ENCODE measurements at places on chromosomes 2 and 18.

GRCh38 chr2:192197357-192197756, 2.6 kb upstream of the TMEFF2 start:
- no peak for DNase-seq

DNA sequence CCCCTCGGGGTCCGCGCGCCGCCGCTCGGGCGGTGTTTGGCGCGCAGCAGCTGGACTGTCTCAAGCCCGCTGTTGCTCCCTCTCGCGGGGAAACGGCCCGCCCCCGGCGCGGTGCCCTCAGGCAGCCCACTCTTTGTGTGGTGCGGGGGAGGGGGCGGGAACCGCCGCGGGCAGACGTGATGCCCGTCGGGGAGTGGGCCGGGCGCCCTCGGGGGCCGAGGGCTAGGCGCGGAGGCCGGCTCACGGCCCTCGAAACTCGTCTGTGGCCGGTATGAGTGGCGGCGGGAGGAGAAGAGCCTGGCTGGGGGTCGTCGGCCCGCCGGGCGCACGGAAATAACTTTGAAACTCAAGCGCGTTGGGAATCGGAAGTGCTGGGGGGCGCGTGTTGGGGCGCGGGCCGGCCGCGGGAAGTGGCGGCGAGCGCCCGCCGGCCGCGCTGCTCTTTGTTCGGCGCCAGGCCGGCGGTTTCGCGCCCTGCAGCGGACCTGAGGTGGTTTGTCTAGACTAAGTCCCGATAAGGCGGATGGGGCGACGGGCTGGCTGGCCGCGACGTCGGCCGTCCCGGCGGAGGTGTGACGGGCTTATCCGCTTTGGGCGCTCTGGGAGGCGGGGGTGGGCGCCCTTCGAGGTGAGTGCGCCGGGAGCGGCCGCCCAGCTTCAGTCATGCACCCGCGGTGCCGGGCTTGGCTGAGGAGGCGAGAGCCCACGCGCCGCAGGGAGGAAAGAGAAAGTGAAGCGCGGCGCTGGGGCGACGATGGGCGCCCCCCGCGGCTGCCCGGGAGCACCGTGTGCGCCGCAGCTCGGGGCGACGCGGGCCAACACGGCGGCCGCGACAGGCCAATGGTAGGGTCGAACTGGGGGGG, 679 bp downstream of the PTMA start:
- DNase-seq: peak; percentile 35

GRCh38 chr2:8547284-8548064, 134.4 kb upstream of the ID2 start:
- no peak for DNase-seq

DNA sequence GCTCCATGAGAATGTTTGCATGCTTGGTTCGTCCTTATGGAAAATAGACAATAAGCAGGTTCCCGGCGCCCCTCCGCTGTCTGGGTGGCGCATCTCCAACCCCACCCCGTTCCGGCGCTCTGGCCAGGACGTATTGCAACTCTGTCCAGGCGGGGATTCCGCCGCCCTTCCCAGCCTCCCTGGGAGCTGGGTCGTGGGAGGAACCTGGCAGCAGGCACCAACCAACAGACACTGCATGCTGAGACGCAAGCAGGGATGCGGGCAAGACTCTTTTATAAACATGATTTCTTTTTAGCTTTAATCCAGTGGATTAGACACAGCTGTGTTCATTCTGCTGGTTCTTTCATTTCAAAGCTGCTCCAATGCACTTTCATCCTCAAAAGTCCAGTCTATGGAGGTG, 240.2 kb downstream of the SH3BP4 start:
- peak; percentile 12 for DNase-seq

GRCh38 chr2:233833345-233833744, 21.0 kb downstream of the HJURP start:
- no peak for DNase-seq

GRCh38 chr2:128681507-128681906, 362.8 kb upstream of the HS6ST1 start:
- DNase-seq: no peak

DNA sequence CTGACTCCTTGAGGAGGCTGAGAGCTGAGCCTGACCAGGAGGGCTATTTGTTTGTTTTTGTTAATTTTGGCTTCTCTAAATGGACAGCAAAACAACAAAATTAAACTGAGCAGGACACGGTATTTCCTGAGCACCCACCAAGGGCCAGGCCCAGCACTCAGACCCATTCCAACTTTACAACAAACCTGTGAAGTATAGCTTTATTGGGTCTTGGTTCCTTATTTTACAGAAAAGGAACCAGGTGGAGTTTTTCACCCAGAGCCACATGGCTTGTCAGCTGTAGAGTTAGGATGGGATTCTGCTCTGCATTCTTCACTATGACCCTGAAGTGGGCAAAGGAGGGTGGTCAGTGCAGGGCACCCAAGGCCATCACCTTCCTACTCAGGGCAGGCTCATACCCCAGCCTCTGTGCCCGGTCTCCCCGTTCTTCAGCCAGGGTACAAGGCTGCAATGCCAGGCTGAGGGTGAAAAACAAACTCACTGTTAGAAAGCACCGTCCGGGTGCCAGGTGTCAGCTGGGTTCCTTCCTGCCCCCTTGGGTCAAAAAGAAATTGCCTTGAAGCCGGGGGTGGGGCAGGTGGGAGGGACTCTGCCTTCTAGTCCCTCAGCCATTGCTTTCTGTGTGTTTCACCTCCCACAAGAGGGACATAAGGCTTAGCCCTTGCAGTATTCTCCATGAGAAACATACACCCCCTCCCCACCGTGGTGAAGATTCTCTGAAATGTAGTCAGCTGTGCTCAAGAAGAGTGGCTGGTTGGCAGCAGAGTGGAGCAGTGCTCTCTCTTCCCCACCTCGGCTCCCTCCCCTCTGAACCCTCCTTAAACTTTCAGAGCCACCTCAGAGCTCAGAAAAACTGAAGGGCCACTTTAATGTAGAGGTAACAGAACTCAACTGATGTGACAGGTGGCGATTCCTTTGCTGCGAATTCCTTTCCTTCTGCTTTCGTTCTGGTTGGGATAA, 2.2 kb downstream of the PSD4 start:
- DNase-seq: no peak

DNA sequence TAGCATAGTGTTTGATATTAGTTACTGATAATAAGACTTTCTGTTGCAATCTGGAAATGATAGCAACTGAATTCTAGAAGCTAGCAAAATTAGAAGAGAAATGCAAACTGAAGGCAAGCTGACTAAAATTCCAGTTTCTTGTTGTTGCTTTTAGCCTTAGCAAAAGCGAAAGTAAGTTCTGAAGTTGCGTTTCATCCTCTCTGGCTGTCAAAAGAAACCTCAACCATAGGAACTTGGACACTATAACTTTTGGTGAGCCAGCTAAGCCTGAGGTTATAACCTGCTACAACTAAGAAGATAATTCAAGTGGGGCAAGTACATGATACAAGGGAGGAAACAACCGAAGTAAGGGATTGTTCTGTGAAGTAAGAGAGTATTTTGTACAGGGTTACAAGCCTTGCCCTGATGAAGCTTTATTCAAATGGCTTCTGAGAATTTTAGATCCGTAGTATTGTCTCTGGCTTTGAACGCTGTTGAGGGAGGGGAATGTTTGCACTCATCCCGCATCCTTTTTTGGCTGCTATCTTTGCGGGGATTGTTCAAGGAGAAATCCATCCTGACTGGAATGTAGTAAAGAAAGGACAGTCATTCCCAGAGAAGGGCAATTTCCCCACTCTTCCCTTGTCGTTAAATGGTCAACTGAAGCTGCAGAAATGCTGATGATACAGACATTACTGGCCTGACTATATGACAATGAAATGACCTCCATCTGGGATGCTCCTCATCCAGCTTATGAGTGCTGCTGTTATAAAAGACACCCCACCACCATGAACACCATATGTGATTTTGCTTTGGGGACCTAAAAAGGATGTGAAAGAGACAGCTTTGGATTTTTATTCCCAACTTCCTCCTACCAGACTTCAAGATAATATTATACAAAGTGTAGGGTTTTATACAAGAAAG, 7.0 kb upstream of the TMX3 start:
- DNase-seq: no peak

DNA sequence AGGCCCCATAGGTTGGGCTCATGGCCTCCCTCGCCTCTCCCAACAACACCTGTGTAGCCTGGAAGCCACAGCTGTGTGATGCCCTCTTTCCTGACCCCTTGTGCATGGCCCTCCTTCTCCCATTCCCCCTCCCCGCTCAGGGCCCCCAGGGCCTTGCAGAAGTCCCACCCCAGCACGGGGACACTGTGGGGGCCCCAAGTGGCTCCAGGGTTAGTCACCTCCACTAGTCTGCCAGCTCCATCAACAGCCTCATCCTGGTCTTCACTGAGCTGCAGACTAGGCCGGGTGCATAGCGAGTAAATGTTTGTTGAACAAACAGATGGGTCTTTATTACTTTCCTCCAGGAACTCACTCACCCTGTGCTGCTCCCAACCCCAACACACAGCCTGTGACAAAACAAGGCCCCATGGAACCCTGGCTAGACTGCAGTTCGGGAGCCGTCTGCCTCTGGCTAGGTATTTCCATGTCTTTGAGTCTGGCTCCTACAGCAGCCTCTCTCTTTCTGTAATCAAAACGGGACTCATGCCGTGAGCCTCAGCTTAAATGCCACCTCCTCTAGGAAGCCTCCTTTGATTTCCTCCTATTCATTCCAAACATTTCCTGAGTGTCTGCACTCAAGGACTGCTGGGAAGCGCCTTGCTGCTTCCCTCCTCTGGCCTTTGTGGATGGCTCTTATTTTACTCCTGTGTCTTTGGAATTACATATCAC, 109.9 kb upstream of the ID2 start:
- no peak for DNase-seq

DNA sequence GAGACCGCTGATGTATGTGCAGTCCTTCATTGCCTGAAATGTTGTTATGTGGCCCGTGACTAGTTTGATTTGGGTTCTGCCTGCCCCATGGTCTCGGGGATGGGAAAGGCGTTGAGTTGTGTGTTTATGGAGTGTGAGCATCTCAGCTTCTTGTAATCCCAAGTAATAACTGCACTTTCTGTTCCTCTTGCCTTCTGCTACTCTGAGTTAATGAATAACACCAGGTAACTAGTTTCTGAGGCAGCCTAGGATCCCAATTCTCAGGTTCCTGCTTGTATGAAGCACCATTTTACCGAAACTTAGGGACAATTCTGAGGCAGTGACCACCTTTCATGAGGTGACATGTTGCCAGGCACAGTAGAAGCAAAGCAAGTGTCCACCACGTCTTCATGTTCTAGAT, 170.0 kb downstream of the ALK start:
- DNase-seq: no peak

DNA sequence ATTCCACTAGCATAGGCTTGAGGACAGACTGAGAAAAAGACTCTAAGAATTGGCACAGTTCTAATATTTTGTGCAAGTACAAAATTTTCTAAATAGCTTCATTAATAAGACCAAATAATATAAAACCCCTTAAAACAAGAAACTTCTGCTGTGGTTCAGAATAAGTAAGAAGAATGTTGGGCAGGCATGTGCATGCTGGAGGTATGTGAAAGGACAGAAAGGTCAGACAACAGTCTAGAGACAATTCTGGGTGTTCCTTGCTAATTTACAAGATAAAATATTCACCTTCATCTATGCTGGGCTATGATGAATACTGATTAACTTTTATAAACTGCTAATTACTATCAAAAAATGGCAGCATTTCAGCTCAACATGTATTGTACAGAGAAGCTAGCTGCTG, 14.9 kb downstream of the CEBPZOS start:
- no peak for DNase-seq

- peak; percentile 43 for DNase-seq
These were observed 1.6 kb upstream of the LPIN1 start for GRCh38 chr2:11744631-11745394.

DNA sequence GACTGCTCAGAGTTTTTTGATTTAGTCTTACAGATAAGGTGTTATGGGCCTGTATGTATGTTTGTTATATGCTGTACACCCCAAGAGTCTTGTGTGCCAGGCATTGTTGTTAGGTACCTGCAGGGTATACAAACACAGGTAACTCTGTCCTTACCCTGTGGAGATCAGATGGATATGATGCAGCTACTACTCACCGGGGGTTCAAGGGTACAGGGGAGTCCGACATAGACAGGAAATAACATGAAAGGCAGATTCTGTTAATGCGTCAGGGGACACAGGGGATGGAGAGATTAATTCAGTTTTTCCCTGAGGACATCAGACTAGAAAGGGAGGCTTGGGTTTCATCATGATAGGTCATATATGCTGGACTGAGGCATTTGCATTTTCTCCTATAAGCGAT, 31.3 kb downstream of the TRAK2 start:
- no peak for DNase-seq

GRCh38 chr2:65381607-65382051, 50.8 kb downstream of the SPRED2 start:
- no peak for DNase-seq

DNA sequence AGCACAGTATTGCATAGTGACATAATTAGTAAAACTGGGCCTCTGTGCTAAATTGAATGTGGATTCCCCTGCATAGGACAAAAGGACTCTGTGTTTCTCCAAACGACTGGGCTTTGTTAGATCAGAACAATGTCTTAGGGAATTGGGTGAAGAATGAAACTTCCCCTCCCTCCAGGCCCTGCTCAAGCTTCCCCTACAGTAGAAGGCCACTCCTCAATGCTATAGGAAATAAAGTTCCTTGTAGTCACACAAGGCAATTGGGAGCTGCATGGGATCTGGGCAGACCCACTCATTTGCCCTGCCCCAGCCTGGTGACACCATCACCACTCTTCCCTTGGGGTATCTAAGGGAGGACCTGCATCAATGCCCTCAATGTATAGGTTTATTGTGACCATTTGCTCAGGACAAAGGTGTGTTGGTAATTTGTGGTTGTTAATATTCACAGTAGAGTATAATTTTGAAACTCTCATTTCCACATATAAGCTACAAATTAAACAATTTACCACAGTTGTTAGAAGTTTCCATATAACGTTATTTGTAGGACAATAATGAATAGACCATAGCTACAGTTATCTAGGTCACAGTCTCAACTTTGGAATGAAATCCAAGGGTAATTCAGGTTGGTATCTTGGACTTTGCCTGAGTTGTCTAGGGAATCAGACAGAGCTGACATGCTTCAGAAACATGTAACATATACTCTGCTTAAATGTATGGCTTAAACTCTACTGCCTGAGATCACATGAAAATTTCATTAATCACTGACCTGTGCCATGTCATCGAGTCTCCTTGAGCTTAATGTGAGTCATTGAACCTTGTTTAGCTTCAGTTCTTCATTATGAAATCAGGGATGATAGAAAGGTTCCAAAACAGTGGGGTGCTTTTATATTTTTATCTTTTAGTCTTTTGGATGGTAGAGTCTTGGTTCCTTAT, 64.8 kb upstream of the DARS1 start:
- no peak for DNase-seq

DNA sequence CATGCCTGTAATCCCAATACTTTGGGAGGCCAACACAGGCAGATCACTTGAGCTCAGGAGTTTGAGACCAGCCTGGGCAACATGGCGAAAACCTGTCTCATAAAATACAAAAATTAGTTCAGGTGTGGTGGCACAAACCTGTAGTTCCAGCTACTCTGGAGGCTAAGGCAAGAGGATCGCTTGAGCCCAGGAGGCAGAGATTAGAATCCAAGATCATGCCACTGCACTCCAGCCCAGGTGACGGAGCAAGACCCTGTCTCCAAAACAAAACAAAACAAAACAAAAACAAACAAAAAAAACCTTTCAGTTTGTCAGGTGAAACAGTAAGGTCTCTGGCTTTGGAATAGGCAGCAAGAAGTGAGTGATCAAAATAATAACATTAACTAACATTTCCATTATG, 84.6 kb downstream of the CLHC1 start:
- DNase-seq: no peak

- no peak for DNase-seq
These were observed 198.5 kb downstream of the LOXHD1 start for GRCh38 chr18:46458472-46458871.
